CMK (cell line): ENCODE measurements at places on chromosomes 5 and 9.

DNA sequence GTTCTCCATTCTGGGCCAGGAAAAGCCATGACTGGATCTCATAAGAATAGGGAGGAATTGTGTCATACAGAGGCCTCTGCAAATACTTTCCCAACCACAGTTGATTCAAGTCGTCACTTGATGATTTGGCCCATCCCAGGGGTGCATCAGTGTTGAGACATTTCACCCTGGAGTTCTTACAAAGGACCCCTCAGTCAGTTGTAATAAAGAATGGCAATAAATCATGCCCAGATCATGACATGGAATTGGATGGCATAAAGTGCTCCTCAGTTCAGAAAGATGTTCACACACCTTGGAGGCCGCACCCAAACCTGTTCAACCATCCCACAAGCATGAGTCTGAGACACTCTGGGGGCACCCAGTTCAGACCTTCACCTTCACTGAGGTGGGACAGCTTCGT, 168.1 kb downstream of the NR3C1 start:
- no peak for DNase-seq

GRCh38 chr9:110048976-110049698, 158.8 kb downstream of the C9orf152 start:
- no peak for DNase-seq

- DNase-seq, result no peak
These were observed 35.6 kb downstream of the NNT start for GRCh38 chr5:43638546-43638945.

- DNase-seq, result no peak
These were observed 105.5 kb upstream of the KLF4 start for GRCh38 chr9:107594908-107595530.

DNA sequence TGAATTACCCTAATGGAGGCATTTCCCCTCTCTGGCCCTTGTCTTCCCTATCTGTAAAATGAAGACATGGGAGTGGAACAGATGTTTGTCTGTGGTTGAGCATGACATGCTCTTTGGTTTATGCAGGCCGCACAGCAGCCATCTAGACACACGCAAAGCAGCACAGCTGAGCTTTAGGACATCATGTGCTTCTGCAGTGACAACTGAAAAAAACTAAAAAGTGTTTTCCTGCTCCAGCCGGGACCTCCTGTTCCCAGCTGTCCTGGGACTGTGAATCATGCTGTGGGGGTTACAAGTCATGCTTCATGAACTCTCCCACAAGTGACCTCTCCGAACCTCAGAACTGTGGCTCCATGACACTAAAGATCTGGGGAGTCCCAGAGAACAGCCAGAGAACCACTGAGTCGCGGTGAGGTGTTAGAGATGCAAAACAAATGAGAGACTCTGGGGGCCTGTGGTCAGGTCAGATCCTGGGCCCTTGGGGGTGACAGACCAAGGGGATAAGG, 1.7 kb downstream of the SMIM3 start:
- no peak for DNase-seq

DNA sequence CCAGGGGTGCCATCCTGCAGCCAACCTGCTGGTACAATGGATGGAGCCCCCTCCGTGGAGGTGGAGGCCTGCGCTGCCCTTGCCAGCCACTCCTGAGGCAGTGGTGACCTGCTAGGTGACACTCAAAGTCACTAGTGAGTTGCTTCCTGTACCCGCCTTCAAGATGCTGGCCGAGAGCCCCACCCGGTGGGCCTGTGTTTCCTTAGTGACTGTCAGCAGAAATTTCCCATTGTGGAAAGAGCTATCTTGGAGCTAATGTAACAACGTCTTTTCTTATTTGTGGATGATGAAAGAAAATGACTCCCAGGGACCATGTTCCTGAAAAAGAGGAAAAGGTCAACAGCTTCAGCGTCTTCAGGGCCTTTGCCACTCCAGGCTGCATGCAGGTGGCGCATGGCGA, 117.0 kb upstream of the BOD1 start:
- no peak for DNase-seq

DNA sequence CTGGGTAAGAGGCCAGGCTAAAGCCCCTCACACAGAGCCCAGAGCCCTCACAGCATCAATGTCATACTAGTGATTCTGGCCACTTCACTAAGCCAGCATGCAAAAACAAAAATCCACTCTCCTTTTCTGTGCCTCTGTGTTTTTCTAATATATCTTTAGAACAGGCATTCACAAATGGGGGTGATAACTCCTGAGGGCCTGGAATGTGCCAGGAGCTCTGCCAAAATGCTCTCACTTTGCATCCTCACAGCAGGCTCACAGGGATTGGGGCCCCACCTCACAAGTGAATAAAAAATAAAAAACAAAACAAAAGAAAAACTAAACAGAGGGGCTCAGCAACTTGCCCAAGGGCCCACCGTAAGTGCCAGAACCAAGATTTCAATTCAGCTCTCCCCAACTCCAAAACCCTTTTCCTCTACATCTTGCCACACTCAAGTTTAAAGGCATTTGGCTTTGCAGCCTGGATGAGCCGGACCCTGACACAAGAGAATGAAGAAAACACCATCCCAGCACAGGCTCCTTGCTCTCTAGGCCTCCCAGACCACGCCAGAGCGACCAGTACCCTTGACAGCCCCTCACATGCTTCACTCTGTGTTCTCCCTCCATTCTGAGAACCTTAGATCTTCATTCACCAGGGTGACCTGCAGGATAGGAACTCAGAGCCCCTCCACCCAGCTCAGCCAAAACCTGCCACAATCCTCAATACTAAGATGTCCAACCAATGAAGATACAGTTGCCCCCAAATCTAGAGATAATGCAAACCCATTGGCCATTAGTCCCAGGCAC, 51.3 kb downstream of the SAXO1 start:
- no peak for DNase-seq

DNA sequence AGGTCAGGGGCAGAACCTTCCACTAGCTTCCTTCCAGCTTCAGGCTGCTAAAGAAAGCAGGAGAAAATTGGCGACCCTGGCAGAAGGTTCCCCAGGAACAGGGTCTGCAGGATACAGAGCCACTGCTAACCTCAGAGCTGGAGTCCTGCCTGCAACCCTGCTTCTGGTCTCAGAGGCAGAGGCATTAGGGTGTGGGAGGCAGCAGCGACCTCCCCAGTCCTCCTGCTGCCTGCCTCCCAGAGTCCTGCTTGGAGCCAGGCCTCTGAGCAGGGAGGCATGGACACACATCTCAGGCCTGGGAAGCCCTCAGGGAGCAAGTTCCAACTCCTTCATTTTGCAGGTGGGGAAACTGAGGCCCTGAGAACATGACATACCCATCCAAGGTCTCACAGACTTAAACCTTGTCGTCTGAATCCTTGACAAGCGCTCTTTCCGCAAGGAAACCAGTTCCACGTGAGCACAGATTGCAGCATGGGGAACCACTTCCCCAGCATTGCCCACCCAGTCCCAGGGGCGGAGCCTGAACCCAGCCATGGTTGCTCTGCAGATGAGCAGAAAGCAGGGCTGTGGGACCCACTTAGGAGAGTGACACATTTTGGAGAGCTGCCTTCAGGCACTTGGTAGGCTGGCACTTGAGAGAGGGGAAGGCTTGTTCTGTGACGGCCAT, 28.2 kb upstream of the HAND1 start:
- no peak for DNase-seq

DNA sequence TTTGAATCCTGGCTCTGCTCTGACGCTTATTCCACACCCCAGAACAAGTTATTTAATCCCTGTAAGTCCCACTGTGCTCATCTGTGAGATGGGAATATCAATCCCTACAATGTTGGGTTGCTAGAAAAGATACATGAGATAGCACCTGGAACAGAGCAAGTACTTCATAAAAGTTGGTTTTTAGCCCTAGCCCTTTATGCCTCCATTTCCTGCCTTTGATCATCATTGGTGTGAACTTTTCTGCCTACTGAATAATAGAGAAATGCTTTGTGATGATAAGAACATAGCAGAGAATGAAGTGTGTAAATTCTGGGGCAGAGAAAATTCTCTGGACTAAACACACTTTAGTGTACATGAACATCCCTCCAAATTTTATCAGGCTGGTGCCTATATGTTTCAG, 90.3 kb upstream of the RANBP6 start:
- no peak for DNase-seq
